Fibroblast of the conjunctiva (primary cell): ENCODE measurements at places on chromosomes 12 and 14.

DNA sequence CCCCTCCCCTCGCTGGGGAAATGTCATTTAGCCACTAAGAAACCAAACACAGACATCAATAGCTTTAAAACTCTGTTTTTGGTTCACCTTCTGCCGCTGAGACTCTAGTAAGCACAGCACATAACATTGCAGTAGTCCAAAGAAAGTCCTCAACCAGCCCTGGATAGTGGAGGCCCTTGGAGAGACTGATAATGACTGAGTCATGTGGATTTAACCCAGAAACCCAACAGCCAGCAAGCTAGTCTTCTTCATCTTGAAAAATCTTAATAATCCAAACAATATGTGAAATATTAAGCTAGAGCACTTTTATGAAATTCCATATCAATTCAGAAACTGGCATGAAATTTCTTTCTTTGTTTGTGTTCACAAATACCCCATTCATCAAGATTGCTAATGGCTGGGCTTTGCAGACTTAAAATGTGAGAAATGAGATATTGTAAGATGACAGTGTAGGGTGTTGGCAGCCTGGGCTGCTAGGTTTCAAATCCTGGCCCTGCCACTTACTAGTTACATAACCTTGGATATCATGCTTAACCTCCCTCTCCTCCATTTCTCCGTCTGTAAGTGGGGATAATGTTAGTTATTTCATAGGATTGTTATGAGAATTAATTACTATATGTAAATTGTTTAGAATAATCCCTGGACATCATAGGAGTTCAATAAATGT, 40.1 kb downstream of the RERG start:
- DNase-seq, result no peak

- no peak for DNase-seq
These were observed 26.0 kb downstream of the TBX3 start for GRCh38 chr12:114658002-114658441.

GRCh38 chr14:93067088-93067487, 48.6 kb downstream of the ITPK1 start:
- DNase-seq, result no peak

GRCh38 chr14:50452296-50452695, 55.6 kb upstream of the CDKL1 start:
- DNase-seq, result peak; percentile 46

- no peak for DNase-seq
These were observed 293.7 kb upstream of the CLEC14A start for GRCh38 chr14:38549564-38549963.

DNA sequence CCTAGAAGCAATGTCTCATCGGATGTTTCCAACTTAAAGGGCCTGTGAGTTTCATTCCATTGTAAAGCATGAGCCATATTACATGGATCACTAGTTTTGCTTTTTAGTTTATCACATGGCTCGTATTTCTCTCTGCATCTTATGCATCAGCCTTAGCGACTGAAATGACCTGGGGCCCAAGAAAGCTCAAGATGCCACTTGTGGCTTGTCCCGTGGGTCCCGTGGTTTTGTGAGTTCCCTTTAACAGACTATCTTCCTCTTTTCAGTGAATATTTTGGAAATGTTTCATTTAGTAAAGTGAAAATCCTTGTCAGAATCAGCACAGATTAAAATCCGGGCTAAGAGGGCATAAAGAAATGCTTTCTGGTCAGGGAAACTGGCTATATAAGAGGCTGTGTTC, 86.2 kb upstream of the PPM1H start:
- no peak for DNase-seq

DNA sequence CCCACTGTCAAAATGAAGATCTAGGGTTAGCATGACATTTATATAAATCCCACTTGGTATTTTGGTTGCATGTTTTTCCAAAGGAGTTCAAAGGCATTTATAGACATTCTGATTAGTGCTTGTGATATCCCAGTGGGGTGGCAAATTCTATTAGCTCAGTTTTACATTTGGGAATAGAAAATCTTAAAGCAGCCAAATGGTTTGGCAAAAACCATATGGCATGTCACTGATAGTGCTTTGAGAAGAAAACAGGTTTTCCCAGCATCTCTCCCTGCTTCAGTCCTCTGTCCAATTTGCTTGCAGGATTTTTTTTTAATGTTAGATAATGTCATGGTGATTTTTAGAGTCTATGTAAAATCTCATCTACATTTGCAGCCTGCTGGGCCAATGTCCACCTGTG, 225.1 kb upstream of the DIO3 start:
- no peak for DNase-seq

- no peak for DNase-seq
These were observed 705.8 kb upstream of the USP15 start for GRCh38 chr12:61554268-61555008.

- DNase-seq, result peak; percentile 60
These were observed 79.9 kb downstream of the BCL11B start for GRCh38 chr14:99192028-99192621.

DNA sequence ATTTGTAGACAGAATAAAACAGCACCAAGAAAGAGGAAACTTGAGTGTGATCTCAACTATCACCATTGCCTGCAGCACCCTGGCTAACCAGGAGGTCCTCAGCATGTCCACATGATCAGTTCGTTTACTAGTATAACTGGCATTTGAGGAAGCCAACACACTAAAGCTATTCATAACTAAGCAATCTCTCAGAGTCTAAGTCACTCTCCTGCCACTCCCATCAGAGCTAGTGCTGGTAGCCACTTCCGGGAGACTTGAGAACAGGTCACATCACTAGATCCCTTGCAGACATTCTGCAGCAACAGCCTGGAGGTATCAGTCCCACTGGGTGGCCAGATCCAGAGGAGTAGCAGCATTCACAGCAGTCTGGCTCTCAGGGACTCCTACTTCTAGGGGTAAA, 352.9 kb upstream of the OR4E1 start:
- no peak for DNase-seq

DNA sequence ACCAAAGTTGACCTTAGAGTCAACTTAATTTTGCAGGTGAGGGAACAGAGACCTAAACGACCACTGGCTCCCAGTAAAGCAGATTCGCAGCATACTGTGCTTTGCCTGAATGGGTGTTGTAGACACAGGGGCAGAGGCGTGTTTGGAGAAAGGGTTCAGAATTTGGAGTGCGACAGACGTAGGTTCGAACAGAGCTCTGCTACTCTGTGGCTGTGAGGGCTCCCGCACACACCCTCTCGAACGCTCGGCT, 243 bp upstream of the TOMM20L start:
- DNase-seq, result no peak

DNA sequence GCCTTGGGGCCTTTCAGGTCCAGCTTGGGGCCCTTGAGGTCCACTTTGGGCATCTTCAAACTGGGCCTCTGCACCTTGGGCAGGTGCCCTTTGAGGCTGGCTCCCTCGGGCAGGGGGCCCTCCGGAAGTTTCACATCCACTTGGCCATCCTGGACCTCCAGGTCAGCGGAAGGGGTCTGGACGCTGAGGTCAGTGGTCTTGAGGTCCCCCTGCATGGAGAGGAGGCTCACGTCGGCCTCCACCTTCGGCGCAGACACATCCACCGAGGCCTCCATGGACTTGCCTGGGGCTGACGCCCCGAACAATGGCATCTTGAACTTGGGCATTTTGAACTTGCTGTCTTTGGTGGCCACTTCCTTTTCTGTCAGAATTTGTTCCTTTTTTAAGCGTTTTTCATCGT, 25.1 kb downstream of the AHNAK2 start:
- DNase-seq, result no peak

DNA sequence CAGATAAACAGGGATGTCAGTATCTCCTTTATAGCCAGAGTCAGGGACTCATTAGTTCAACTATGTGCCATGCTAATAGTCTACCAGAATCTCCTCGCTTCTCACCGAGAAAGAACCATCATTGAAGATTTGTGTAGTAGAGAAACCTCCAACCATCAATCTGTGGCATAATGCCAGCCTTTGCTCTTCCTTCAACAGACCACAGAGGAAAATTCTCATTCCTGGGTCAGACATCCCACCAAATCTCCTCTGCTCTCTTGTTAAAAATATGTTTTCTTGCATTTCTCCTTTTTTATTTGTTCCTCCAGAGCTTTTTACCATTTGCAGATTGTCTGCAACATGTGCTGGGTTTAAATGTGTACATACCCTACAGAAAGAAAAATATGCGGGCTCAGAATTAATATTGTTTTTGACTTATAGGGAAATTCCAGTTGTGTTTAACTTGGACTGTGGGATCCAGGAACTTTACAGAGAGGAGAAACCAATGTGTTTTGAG, 64.9 kb downstream of the LLPH start:
- DNase-seq, result no peak

GRCh38 chr12:114401328-114402083, 4.4 kb downstream of the TBX5 start:
- no peak for DNase-seq

- DNase-seq, result no peak
These were observed 88.7 kb upstream of the GRIP1 start for GRCh38 chr12:66767536-66767935.

GRCh38 chr12:128861226-128862016, 8.1 kb downstream of the GLT1D1 start:
- DNase-seq, result no peak

DNA sequence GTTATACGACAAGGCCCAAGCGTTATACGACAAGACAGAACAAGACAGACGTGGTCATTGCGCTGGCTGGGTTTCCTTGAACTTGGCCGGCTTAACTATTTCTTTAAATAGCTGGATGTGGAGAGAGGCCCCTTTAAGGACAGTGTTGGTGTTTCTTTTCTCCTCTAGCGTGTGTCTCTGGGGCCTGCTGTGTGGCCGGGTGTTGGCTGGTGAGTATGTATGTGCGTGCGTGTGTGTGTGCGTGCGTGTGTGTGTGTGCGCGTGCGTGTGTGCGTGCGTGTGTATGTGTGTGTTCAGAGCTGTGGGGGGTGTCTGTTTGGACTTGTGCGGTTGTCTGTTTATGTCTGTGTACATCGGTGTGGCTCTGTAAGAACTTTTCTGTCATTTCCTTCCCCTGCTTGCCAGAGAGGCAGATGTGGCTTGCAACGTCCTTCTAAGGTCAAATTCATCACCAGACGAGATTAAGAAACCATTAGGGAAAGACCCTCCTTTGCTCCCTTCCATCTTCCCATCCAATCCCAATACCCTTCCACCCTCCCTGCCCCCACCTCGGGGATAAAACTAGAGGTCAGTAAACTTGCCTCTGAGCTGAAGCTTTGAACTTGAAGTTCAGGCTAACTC, 78.6 kb upstream of the TBX3 start:
- no peak for DNase-seq

DNA sequence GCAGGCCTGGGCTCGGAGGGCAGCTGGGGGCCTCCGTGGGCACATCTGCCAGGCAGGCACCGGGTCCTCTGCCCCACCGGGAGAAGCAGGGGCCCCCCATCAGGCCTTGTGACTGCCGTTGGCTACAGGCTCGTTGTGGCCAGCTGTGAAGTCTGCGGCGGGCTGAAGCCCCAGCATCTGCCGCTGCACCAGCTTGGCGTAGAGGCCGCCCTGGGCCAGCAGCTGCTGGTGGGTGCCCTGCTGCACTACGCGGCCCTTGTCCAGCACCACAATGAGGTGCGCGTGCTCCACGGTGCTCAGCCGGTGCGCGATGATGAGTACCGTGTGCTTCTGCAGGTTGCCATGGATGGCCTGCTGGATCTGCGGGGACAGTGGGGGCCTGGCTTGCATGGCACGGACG, 33.9 kb upstream of the VPS37B start:
- no peak for DNase-seq

GRCh38 chr12:62813031-62813829, 121.7 kb downstream of the PPM1H start:
- DNase-seq, result peak; percentile 64

DNA sequence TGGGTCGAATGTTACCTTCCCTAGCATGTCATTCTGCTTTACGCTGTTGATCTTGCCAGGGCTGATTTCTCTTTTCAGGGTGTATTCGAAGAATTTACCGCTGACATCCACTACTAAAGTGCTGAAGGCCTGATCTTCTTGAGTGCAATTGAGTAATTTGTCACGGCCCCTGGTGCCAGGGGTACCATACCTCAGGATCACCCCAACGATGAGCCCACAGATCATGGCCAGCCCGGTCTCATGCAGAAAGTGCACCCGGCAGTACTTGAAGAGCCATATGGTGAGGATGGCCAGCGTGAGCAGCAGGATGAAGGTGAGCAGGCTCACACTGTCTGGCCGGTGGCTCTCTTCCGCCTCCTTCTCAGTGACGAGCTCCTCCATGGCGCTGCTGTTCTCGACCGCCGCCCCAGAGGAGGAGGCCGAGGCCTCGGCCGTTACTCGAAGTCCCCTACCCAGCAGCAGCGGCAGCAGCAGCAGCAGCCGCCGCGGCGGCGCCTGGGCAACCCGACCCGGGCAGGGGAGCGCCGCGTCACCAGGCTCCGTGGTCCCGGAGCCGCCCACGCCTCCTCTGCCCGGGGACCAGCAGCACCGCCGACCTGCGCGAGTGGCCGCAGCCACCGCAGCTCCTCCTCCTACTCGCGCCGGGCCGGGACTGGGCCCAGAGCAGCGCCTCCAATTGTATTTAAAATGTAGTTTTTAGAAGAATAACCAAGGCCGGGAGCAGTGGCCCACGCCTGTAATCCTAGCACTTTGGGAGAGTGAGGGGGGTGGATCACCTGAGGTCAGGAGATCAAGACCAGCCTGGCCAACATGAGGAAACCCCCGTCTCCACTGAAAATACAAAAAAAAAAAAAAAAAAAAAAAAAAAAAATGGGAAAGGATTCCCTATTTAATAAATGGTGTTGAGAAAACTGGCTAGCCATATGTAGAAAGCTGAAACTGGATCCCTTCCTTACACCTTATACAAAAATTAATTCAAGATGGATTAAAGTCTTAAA, 58.5 kb upstream of the TMPO start:
- DNase-seq, result no peak

DNA sequence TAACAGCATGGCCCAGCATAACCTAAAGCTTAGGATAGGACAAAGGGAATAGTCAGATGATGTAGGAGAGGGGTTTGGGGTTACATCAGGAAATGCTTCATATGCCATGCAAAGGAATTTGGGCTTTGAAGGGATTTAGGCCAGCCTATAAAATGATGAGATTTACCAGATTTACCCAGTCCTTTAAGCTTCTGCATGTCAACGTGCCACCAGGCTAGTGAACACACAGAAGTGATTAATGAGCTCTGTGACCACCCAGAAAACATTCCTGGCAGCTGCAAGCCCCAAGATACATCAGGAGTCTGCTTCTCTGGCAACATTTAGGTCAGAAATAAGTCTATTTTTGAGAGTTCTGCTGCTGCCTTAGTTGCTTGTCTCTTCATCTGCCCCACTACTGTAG, 118.3 kb downstream of the LRIG3 start:
- no peak for DNase-seq

DNA sequence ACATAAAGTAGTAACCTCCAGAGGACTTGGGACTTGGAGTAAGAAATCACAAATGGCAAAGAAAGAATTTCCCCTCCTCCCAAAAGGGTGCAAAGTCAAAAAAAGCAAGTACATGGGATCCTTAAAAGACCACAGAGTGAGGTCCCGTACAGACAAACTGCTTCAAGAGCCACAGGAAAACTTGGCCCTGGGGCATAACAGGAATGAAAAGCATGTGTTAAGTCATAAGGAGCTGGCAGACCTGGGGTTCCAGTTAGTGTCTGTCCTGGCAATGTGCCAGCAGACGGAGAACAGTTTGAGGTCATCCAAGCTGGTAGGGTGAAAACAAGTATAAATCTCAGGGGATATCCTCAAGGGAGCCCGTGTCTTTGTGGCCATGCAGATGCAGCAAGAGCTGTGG, 73.2 kb downstream of the HSD17B6 start:
- peak; percentile 12 for DNase-seq

GRCh38 chr14:65506801-65507200, 94.3 kb downstream of the FUT8 start:
- DNase-seq, result no peak
